Stimulated activated CD8-positive, alpha-beta memory T cell treated with anti-CD3 and anti-CD28 coated beads, Interleukin-15, amount 100 ng/mL, for 4 hours (primary cell): ENCODE measurements at places on chromosomes 6 and 20.

- DNase-seq: no peak
These were observed 504.9 kb downstream of the DOK5 start for GRCh38 chr20:54980103-54980960.

- no peak for DNase-seq
These were observed 20.7 kb downstream of the NOX3 start for GRCh38 chr6:155434829-155435423.

- no peak for DNase-seq
These were observed 18.7 kb upstream of the DUSP22 start for GRCh38 chr6:273551-274058.

DNA sequence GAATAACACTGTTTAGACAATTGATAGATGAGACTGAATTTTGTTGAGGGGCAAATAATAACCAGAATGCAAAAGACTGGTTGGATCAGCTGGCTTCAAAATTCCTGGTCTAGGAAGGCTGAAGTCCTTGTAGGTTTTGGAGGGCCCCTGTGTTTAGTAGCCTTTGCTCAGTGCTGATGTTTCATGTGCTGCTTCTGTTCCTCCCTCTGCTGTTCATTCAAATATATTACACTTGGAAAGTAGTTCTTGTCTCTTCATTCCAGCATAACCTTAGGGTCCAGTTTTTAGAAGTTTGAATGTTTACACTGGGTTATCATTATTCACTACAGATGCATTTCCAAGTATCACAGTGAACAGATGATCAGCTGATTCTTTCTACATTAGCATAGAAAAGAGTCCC is 72.5 kb downstream of the FLRT3 start:
- no peak for DNase-seq

DNA sequence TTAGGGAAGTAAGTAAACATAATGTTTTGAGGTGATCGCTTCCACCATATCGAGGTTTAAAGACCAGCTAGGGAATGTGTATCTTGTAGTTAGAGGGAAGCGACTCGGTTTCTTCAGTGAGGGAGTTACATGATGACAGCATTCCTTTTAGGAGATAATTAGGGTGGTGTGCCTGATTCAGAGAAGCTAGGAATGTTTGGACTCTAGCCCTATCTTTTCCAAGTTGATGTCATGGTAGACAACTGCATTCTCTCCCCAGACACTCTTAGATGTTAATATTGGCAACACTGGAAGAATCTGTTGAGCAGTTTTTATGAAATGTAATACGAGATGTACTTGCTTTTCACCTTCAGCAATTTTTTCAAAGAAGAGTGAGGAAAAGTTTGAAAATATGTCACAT is 12.9 kb upstream of the HIVEP1 start:
- DNase-seq: no peak

DNA sequence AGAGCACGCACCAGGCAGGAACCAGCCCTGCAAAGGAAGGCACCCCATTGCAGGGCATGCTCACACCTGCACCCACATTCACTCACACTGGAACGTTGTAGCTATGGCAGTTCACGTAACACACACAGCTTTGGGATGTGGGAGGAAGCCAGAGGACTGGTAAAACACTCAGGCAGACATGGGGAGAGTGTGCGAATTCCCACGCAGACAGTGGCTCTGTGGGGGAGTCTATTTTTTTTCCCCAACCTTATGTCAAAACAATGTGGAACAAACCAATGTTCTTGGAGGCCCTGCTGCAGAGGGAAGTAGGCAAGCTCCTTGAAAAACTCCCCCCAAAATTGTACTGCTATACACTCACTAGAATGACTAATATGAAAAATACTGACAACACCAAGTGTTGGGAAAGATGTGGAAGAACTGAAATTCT is 91.0 kb downstream of the PPP1R14C start:
- no peak for DNase-seq
